Effector memory CD8-positive, alpha-beta T cell (primary cell): ENCODE measurements at places on chromosomes 4 and X.

DNA sequence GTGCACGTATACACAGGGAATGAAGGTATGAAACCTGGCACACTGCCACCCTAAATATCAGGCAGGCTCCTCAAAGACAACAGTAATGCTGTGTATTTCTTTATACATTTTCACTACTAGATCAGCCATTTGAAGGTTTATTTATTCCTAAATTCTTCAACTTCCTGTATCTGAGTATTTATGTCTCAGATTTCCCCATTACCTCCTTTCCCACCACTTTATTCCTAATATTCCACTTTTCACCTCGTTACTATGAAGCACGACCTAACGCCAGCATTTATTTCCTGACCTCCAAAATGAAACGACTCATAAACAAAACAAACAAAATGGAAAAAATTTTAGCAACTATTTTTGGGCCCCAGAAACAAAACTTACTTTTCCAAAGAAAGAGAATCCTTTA, 69.6 kb downstream of the MAML3 start:
- no peak overlapping the region for H3K4me3 ChIP-seq
- H3K36me3 ChIP-seq = no peaks in the 10 kb centered on the region
- DNase-seq = no peak
- peaks cover 14% of the 10 kb centered on the region for H3K27me3 ChIP-seq
- H3K27ac ChIP-seq = no peak overlapping the region
- H3K4me1 ChIP-seq = no peaks in the 10 kb centered on the region

GRCh38 chr4:183321079-183321478, 1.0 kb upstream of the CLDN22 start:
- H3K36me3 ChIP-seq = no peaks in the 10 kb centered on the region
- no peak overlapping the region for H3K27ac ChIP-seq
- H3K4me1 ChIP-seq = peaks cover 5% of the 10 kb centered on the region
- H3K27me3 ChIP-seq = peaks cover 14% of the 10 kb centered on the region

GRCh38 chr4:7295911-7296660, 103.7 kb downstream of the SORCS2 start:
- no peaks in the 10 kb centered on the region for H3K36me3 ChIP-seq
- H3K4me3 ChIP-seq = no peak overlapping the region
- no peak for DNase-seq
- peaks cover 65% of the 10 kb centered on the region for H3K27me3 ChIP-seq
- H3K4me1 ChIP-seq = no peaks in the 10 kb centered on the region
- no peak overlapping the region for H3K27ac ChIP-seq

GRCh38 chrX:45765281-45765680, 564.6 kb upstream of the DIPK2B start:
- no peak overlapping the region for H3K27ac ChIP-seq
- peaks cover 23% of the 10 kb centered on the region for H3K4me1 ChIP-seq
- DNase-seq = no peak
- H3K27me3 ChIP-seq = no peaks in the 10 kb centered on the region
- peaks cover 12% of the 10 kb centered on the region for H3K36me3 ChIP-seq

GRCh38 chr4:107809210-107809609, 15.5 kb upstream of the SGMS2 start:
- H3K4me3 ChIP-seq = no peak overlapping the region
- no peak for DNase-seq
- no peak overlapping the region for H3K27ac ChIP-seq
- H3K27me3 ChIP-seq = peaks cover 24% of the 10 kb centered on the region
- no peaks in the 10 kb centered on the region for H3K36me3 ChIP-seq

- H3K27ac ChIP-seq = no peak overlapping the region
- H3K27me3 ChIP-seq = no peaks in the 10 kb centered on the region
- H3K4me1 ChIP-seq = no peaks in the 10 kb centered on the region
- DNase-seq = no peak
Observed at GRCh38 chr4:78648640-78649363, 97.2 kb downstream of the ANXA3 start.

- H3K36me3 ChIP-seq = peaks cover 3% of the 10 kb centered on the region
- DNase-seq = no peak
- H3K27me3 ChIP-seq = no peaks in the 10 kb centered on the region
- peak overlapping the region; percentile 39 for H3K27ac ChIP-seq
- H3K4me1 ChIP-seq = peaks cover 19% of the 10 kb centered on the region
- no peak overlapping the region for H3K4me3 ChIP-seq
Observed at GRCh38 chr4:53326535-53326934, 39.3 kb downstream of the SCFD2 start.

- no peak overlapping the region for H3K4me3 ChIP-seq
- H3K27me3 ChIP-seq = peaks cover 9% of the 10 kb centered on the region
- H3K27ac ChIP-seq = no peak overlapping the region
- no peak for DNase-seq
- peaks cover 9% of the 10 kb centered on the region for H3K4me1 ChIP-seq
Observed at GRCh38 chr4:152953514-152953913, 17.4 kb downstream of the FHDC1 start.
